ENCODE measurements at places on chromosomes 1 and 21.

GRCh38 chr1:162502077-162502476, 4.5 kb downstream of the UHMK1 start:
- no peak for DNase-seq

GRCh38 chr1:168472223-168472622, 71.6 kb downstream of the XCL2 start:
- no peak for DNase-seq

- no peak for DNase-seq
Measured at GRCh38 chr1:66046415-66046814, 253.7 kb downstream of the PDE4B start.

GRCh38 chr1:31745096-31745945, 18.8 kb downstream of the ADGRB2 start:
- DNase-seq = peak; percentile 78

- DNase-seq = peak; percentile 47
Measured at GRCh38 chr1:190320952-190321351, 156.7 kb downstream of the BRINP3 start.

DNA sequence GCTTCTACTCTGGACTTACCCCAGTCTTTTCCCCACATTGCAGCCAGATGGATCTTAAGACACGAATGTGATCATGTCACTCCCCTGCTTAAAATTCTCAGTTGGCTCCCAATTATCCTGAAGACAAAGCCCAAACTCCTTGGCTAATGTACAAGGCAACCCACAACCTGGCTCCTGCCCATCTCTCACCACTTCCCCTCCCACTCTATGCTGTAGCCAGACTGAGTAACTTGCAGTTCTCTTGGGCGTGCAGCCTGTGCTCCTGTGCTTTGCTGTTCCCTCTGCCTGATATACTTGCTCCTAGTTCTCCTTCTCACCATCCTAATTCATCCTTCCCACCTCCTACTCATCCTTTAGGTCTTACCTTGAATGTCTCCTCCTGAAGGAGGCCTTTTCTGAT, 56.2 kb downstream of the LGR6 start:
- no peak for DNase-seq
